ENCODE measurements at places on chromosomes 6 and 20.

DNA sequence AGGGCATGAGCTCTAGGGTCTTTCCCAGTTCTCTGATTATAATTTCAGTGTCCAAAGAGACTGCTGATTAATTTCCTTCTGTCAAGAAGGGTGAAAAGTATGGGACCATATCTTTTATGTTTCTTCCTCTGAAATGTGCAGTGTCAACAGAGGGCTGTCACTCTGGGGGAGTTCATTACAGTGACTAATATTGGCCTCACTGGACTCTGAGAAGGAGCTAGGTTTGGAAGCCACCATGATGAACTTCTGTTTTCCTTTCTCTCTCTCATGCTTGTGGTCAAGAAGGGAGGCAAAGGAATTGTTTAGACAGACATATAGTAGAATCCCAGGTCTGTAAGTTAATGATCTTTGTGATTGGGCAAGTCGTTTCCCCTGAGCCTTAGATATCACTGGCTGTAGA is 41.8 kb upstream of the BMP6 start:
- no peak for DNase-seq

DNA sequence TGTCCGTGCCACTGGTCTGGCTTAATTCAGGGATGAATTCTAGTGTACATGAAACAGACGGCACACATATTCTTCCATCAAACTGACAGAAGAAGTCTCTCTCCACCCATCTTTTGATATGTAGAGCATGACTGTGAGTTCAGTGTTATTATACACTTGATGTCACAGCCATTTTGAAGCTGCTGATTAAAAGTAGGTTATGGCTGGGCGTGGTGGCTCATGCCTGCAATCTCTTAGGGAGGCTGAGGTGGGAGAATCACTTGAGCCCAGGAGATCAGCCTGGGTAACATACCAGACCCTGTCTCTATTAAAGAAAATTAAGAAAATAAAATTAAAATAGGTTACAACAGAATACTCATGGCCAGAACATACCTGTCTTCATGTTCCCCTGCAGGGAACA is 20.7 kb downstream of the C6orf15 start:
- DNase-seq, result no peak

DNA sequence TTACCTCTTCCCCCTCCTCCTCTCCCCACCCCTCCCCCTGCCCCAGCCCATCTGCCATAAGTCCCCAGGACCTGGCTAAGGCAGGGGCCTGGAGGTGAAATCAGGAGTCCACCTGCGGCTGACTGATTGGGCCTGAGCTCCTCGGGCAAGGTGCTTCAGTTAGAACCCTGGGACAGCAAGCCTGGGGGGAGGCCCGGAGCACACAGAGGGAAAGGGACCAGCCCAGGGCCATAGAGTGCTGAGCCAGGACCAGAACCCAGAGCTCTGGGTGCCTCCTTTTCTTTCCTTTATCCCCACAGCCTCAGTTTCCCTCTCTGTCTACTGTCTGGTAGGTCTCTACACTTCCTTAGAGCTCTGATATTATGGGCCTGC is 35.7 kb upstream of the VEGFA start:
- DNase-seq, result no peak

DNA sequence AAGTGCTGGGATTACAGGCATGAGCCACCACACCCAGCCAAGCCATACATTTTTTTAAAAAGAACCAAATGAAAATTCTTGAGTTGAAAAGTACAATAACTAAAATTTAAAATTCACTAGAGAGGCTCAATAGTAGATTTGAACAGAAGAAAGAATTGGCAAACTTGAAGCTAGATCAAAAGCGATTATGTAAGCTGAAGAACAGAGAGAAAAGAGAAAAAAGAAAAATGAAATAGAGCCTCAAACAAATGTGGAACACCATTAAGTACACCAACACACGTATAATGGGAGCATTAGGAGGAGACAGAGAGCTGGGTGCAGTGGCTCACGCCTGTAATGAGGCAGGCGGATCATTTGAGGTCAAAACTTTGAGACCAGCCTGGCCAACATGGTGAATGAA is 31.0 kb downstream of the ERGIC3 start:
- DNase-seq, result no peak

GRCh38 chr6:13304101-13304500 is 24.2 kb downstream of the TBC1D7 start:
- DNase-seq, result no peak

DNA sequence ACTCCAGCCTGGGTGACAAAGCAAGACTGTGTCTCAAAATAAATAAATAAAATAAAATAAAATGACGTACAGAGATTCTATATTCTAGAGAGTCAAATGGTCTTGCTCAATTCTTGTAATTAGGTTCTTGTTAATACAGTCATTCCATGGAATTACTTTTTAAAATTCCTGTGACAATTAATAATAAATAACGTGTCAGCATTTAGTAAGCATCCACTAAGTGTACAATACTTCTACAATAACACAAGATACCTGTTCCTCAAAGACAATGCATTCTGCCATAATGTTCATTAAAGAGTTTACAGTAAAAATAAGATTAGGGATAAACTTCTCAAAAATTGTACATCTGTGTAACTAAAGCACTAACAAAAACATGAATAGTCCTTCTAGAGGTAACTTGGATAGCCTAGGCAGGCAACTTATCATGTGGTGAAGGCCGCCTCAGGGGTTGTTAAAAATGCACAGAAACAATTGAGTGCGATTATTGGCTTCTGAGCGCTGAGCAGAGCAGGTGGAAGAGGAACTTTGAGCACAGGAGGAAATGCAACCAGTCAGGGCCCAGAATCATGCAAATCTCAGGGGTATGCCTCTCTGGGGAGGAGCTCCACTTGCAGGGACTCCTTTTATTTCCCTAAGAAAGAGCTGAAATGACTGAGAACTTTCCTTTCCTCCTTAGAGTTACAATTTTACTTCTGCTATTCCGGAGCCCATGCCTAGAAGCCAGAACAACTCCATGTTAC is 37.1 kb downstream of the QRSL1 start:
- DNase-seq, result no peak

DNA sequence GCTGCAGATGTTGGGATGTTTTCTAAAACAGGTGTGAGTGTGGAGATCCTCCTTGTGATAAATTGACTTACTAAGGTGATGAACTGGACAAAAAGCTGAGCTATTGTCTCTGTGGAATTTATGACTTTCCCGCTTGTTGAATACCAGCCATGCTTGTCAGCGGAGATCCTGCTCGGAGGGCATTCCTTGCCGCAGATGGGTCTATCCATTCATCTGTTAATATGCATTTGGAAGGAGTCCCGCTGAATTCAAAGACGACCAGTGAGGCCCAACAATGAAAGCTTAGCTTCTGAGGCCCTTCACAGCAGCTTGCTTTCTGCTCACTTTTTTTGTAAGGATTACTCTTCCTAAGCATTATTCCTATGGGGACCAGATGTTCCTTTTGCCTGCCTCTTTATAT is 124.9 kb downstream of the TIAM2 start:
- DNase-seq, result no peak

GRCh38 chr6:15255481-15255880 is 9.6 kb downstream of the JARID2 start:
- no peak for DNase-seq

- DNase-seq, result no peak
These were observed 3.0 kb downstream of the ARFRP1 start for GRCh38 chr20:63704749-63705117.

GRCh38 chr6:37396571-37397180 is 36.3 kb upstream of the CMTR1 start:
- DNase-seq, result no peak

DNA sequence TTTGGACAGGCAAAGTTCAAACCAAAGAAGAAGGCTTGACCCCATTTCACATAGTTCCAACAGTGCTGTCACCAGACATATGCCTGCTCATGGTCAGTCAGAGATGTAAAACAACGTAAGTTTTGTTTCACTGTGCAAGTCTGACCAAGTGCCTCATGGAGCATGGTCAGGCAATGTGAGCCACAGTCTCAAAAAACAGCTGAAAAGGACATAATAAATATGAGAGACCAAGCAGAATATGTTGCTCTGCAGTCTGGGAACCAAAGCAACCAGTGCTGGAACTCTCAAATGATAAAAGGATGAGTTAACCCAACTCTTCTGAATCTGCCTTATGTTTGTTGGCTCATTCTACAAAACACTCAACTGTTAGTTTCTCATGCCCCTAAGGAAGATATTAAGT is 39.9 kb upstream of the DST start:
- DNase-seq, result no peak

- no peak for DNase-seq
These were observed 2.3 kb upstream of the CITED2 start for GRCh38 chr6:139376604-139377218.

Data from activated naive CD4-positive, alpha-beta T cell treated with Interleukin-2 at 50 U/mL for 16 hours (primary cell).